Fibroblast of villous mesenchyme (primary cell): ENCODE measurements at places on chromosomes 11 and 22. TPM values are rescaled to one million over a fixed set of nuclear protein-coding genes. Genes with fewer than 3 reads are reported as not detected.

The ATP6V1E1 gene
- 128 and 177 TPM in 2 replicates for total RNA-seq

The TMEM45B gene
- not detected in 2 replicates for total RNA-seq

The NLRX1 gene
- 16.4 and 17.7 TPM in 2 replicates for total RNA-seq

The DNAJB13 gene
- total RNA-seq = 0.86 TPM in 1 of 2 replicates, not detected in the other

The CARD10 gene
- total RNA-seq = 3.0 and 3.5 TPM in 2 replicates

The MFRP gene
- total RNA-seq = under 0.01 TPM in 1 of 2 replicates, not detected in the other

The MISFA gene
- total RNA-seq = under 0.01 and 0.32 TPM in 2 replicates

The SLC22A8 gene
- not detected in 2 replicates for total RNA-seq

The UPK3A gene
- total RNA-seq = not detected in 2 replicates

The PHLDB1 gene
- 129 and 132 TPM in 2 replicates for total RNA-seq

The OR8D4 gene
- not detected in 2 replicates for total RNA-seq

The LINC01488 gene
- total RNA-seq = not detected in 2 replicates

The HBB gene
- not detected in 2 replicates for total RNA-seq

The OR10A6 gene
- total RNA-seq = under 0.01 TPM in 1 of 2 replicates, not detected in the other

The MORC2 gene
- total RNA-seq = 13.2 and 24.2 TPM in 2 replicates

DNA sequence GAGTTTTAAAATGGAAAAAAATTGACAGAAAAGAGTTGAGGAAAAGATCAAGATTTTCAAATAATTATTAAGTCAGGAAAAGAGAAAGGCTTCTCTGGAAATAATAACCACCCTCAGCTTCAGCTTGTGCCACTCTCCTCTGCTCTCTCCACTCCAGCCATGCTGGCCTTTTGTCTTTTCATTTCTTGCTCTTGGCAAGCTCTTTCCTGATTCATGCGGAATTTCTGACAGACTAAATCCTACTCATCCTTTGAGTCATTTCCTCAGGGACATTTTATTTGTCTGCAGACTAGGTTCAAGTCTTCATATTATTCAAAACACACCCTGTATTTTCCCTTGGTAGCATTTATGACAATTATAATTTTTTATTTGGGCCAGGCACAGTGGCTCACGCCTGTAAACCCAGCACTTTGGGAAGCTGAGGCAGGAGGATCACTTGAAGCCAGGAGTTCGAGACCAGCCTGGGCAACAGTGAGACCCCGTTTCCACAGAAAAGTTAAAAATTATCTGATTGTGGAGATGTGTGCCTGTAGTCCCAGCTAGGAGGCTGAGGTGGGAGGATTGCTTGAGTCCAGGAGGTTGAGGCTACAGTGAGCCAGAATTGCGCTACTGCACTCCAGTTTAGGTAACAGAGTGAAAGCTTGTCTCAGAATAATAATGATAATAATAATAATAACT is 7.8 kb upstream of the P4HA3 start:
- DNase-seq = peak; percentile 82

DNA sequence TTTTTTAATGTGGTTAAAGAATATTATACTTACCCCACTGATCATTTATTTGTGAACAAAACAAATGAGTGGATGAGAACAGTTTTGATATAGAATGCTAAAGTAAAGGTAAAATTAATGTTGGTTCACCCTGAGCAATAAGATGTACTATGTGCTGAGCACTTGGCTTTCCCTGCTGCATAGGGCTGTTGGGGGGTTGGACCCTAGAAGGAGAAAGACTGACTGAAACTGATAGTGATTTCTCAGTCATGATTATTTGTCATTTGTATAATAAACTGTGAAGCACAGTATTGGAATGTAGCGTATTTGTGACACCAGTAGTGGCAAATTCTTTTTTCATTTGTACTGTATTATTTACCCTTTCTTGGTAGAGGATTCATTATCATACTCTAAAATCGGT is 63.3 kb downstream of the PRMT3 start:
- no peak for DNase-seq

DNA sequence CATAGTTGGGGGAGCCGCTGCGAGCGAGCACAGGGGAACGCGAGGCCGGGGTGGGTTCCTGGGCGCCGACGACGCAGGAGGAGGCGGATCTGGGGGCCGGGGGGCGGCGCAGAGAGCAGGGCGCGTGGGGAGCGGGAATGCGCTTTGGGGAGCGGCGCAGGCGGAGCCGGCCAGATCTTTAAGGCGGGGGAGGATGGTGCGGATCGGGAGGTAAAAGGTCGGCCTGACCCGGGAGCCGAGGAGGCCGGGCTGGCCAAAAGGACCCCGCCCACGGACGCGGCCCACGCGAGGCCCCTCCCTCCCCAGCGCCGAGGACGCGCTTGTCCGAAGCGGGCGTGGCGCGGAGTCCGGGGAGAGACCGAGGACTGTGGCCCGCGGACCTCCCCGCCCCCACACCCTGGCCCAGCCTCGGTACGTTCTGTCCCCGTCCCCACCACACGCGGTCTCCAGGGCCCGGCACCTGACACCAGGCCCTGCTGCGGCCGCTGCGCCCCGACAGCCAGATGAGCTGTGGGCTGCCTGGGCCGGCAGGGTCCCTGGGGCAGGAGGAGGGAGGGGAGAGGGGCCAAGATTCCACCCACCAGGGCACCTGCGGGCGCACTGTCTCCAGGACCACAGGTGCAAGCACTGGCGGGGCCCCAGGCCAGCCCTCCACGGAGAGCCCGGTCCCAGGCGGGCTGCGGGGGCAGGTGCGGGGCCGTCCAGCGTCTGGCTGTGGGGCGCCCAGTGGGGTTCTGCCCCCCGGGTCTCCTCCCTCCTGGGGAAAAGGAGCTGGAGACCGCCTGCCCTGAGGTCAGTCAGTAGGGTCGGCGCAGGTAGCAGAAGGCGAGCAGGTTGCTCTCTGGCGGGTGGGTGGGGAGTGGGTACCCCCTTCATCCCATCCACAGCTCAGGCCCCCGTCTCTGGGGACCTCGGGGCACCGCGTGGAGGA is 10.9 kb downstream of the PIM3 start:
- peak; percentile 62 for DNase-seq

DNA sequence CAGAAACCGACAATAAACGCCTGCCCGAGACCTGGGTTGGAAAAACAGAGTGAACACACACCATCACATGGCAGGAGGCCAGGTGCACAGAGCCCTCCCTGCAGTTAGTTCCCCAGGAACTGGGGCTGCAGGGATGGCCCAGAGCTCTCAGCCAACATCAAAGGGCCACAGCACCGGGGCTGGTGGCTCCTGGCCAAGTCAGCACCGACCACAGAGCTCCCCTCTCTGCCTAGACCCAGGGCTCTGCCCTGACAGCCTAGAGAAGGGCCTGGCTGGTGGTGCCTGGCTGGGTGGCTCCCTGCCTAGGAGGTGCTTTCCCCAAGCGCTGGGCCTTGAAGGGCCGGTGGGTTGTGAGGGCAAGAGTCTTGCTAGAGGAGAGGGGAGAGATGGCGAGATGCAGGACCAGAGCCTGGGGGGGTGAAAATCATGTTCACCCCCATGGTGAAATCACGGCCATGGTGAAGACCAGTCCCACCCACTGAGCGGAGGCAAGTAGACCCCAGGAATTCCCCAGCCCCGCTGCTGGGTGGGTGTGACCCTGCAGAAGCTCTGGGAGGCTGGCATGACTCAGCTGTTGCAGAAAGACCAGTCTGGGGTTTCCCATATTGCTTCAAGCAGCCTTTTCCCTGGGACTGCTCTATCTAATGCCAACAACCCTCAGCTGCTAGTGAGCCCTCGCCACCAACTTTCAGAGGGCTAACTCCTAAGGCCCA is 7.2 kb upstream of the BID start:
- DNase-seq = peak; percentile 76

DNA sequence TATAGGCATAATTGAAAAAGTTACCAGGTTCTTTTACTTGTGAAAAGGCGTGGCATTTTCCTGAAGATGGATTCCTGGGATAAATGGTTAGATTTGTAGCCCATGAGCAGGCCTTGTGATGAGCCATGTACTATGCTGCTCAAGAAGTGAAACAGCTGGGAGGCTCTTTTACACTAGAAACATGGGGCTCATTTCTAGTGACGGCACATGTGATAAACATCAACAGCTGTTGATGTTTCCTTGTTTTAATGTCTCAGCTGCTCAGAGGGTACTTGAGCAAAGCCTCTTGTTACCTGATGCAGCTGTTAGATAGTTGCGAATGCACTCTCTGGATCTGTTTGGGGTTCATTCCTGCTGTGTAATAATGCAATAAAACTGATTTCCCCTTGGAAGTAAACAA is 396.8 kb downstream of the GUCY1A2 start:
- peak; percentile 30 for DNase-seq

DNA sequence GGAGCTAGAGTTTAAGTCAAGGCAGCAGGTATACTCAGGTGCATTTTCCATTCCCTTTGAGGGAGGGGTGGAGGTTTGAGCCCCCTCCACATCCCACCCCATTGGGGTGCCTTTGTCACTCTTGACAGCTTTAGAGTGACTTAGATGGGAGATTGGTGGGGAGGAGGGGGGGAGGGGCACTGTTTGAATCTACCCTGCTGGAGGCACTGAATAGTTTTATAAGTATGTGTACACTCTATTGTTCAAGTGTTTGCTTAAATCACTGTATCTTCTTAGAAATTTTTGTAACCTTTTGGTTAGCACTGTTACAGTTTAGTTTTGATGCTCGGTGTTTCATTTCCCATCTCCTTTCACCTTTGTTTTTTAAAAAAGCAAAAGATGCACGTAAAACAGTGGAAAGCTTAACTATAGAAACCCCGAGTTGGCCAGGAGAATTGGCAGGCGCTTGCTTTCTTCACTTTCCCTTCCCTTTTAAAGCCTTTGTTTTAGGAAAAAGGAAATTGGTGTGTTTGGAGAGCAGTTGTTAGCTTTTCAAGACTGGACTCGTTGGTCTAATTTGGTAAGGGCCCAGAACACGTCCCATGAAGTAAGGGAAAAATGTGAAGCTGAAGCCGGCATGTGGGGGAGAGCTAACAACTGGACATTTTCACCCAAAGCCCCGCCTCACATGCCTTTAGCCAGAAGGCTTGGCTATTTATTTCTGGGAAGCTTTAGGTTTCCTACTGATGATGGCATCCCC is 42.8 kb downstream of the TNRC6B start:
- DNase-seq = peak; percentile 33

- DNase-seq = peak; percentile 98
These were observed 30.4 kb upstream of the MICAL2 start for GRCh38 chr11:12079726-12080556.

GRCh38 chr11:77752516-77752915 is 68.0 kb downstream of the RSF1 start:
- DNase-seq = peak; percentile 21

DNA sequence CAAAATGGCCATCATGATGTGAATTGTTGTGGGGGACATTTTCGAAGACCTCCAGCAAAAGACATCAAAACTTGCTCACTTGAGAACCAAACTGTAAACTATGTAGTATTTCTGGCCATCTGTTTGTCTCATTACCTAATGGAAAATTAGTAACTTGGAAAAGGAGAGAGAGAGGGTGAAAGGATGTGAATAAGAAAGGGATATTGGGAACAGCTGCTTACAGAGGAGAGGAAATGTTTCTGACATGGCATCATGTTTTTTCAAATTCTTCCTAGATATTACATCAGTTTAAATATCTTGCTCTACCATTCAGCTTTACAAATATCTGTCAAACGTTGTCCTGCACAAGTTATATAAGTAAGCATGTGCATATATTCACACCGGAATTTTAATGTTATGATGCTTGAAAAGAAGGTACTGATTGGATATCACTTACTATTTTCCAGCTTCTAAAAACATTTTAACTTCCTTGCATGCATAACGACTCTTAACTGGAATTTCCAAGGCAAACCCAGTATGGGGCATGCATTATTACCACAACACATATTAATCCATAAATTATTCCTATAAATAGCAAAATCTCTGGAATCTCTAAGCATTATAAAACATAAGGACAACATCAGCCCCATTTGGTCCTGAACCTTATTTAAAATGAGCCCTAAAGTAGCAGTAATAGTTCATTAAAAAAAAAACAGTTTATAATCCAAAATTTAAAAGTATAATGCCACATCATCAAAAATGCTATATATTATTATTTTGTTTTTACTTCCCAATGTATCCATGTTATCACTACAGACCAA is 20.0 kb downstream of the GUCY1A2 start:
- DNase-seq = peak; percentile 58

GRCh38 chr11:18739685-18740084 is 13.7 kb upstream of the IGSF22 start:
- DNase-seq = no peak

DNA sequence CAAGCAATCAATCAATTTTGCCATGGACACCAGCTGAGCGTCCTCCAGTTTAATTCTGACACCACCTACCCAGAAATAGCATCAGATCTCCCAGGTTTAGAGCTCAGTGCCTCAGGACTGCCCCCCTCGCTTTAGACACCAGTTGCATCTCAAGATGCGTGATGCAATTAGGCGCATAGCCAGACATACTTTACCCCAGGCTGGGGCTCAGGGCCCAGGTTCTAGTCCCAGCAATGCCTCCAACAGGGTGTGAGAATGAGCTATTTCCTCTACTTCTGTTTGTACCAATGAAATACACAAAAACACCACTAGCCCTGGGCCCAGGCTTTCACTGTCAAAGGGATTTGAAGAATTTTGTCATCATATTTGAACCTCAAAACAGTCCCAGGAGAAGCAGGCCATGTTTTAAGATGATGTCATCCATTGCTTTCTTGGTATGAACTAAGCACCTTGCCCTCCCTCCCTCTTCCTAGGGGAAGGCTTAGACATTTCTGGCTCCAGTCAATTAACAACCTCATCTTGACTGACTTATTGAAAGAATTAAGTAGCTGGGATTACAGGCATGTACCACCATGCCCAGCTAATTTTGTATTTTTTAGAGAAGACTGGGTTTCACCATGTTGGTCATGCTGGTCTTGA is 61.5 kb upstream of the INCENP start:
- no peak for DNase-seq

DNA sequence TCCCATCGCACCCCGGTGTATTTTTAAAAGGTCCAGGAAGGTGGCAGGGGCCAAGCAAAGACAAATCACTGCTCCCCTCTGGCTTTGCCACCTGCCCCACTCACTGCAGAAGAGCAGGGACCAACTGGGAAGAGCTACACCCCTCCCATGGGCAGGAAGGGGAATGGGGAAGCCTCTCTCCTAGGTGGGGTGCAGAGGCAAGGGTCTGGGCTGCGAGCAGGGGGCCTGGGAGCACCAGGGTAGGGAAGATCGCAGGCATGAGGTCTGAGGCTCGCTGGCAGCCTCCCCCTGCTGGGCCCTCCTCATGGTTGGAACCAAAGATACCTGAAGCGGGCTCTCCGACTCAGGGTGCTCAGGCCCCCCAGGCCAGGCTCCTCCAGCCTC is 36.8 kb downstream of the PISD start:
- no peak for DNase-seq

- DNase-seq = no peak
These were observed 22.4 kb downstream of the DERL3 start for GRCh38 chr22:23816156-23816976.

GRCh38 chr11:116221351-116221750 is 551.4 kb downstream of the BUD13 start:
- no peak for DNase-seq

- DNase-seq = no peak
These were observed 107.3 kb upstream of the FGF3 start for GRCh38 chr11:69926376-69927050.

- DNase-seq = no peak
These were observed 225.6 kb upstream of the E2F8 start for GRCh38 chr11:19466314-19466713.
